ENCODE measurements at places on chromosomes 2 and 18.

GRCh38 chr2:104854498-104855220 is 744 bp downstream of the POU3F3 start:
- no peak for DNase-seq

- DNase-seq: peak; percentile 88
Observed at GRCh38 chr2:238097988-238098871, 1.9 kb upstream of the ESPNL start.

DNA sequence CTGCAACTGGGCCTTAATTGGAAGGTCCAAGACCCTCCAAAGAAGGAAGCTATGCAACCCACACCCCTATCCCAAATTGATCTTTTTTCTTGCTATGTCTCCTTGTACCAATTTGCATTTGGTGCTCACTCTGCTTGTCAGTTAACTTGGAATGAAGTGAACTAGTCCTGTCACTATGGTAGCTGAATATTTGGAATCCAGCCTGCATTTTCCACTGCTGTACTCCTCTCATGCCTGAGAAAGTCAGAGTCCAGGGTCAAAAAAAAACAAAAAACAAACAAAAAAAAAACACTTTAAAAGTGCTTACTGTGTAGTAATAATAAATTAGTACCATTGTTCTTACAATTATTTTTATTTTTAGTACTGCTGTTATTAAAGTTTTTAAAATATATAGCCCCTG is 462.8 kb upstream of the SLC8A1 start:
- no peak for DNase-seq

DNA sequence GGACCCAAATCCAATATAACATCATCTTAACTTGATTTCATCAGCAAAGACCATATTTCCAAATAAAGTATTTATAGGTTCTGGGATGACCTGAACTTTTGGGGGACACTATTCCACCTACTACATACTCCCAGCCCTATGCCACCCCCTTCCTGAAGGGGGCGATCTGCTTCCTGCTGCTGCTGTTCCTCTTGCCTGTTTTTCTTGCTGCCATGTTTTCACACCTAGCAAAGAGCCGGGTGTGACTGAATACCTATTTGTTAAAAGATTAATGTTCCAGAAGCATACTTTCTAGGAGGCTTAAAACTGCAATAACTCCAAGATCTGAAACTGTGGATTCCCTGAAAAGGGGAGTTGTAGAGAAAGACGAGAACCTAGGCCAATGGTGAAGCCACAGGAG is 89.7 kb downstream of the ICOS start:
- DNase-seq: no peak

DNA sequence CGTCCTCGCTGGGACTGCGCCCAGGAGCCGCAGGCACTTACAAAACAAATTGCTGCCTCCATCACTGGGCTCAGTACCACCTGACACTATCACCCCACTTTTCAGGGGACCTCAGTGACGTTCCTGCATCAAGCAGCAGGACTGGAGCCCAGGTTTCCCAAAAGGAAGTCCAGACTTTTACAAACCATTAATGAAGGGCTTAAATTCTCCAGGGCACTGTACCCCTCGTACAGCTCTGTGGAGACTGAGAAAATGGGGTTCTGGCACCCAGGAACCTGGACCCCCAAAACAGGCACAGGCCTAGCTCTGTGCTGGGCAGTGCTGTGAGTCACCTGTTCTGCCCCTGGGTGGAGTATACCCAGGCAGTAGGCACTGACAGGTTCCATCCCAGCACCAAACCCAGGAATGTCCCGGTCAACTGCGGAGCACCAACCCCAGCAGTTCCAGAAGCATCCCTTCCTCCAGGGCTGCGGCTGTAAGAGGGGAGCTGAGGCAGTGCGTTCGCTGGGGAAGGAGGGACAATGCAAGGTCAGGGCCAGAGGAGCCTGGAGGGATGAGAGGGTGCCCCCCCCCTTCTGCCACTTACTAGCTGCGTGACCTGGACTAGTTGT is 24.6 kb upstream of the NOTO start:
- no peak for DNase-seq

DNA sequence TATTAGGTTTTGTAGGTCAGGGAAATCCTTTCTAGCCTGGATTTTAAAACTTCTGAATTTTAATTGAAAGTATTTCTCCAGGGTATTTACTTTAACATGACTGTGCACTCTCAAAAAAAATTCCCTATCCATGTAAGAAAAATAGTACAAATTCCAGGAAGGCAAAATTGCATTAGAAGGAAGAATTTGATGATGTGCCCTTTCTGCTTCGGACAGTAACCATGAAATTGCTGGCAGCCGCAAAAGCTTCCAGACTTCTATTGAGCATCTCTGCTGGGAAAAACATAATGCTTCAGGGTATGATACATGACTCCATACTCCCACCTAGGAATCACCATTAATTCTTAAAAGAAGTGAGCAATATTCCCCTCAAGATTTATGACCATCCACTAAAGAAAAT is 17.2 kb upstream of the KLF7 start:
- no peak for DNase-seq
